ENCODE measurements at places on chromosomes 7 and 10.

DNA sequence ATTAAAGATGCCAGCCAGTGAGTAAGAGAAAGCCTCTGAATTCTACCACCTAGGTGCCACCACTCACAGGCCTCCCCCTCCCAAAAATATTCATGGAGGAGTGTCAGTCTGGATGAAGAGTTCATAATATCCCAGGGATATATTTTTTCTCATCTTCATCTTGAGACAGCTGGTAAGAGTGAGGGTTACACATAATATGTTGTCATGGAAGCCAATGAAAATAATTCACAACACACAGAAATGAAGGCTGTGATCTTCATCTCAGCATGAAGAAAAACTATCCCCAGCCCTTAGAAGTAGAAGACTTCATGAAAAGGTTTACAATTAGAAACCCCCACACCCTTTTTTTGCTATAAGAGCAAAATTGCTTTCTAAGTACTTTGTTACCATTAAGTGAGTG is 175.6 kb downstream of the DNAH11 start:
- no peak for DNase-seq

DNA sequence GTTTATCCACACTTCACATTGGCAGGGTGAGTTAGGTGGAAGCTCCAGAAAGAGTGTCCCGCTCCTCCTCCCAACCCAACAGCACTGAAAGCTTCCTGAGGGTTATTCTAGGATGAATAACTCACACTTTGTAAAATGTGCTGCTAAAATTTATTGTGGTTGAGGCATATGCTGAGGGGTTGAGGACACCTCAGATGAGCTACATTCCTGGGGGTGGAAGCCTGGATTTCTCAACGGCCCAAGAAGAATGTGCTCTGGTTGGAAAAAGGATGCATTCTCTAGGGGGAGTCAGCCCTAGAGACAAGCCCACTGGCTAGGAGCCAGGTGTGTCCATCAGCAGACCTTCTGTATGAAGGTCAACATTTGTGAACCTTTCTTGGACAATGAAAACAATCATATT is 91.5 kb upstream of the PDE1C start:
- DNase-seq = no peak

DNA sequence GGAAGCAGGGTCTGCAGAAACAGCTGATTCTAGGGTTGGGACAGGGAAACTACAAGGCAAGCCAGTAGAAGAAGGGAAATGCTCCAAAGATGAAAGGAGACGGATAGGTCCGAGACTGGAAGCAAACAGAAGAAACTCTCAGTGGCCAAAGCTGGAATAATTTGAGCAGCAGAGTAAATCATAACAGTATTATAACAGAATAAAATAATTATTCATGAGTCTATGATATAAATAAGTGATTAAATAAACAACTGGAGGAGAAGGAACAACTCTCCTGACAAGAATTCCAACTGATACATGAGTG is 27.6 kb downstream of the EZH2 start:
- DNase-seq = no peak

DNA sequence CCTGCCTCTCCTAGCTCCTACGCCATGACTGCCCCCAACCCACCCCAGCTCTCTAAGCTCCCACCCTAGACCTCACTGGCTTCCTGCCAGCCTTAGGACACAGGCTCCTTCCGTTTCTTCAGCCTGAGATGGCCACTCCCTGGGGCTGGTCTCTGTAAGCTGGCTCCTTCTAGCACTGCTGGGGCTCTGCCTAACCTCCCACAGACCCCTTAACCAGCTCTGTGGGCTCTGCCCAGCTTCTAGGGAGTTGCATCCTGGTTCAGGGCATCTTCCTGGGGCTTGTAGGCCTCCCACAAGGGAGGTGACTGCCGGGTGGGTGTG is 478.6 kb upstream of the KLF6 start:
- DNase-seq = no peak

DNA sequence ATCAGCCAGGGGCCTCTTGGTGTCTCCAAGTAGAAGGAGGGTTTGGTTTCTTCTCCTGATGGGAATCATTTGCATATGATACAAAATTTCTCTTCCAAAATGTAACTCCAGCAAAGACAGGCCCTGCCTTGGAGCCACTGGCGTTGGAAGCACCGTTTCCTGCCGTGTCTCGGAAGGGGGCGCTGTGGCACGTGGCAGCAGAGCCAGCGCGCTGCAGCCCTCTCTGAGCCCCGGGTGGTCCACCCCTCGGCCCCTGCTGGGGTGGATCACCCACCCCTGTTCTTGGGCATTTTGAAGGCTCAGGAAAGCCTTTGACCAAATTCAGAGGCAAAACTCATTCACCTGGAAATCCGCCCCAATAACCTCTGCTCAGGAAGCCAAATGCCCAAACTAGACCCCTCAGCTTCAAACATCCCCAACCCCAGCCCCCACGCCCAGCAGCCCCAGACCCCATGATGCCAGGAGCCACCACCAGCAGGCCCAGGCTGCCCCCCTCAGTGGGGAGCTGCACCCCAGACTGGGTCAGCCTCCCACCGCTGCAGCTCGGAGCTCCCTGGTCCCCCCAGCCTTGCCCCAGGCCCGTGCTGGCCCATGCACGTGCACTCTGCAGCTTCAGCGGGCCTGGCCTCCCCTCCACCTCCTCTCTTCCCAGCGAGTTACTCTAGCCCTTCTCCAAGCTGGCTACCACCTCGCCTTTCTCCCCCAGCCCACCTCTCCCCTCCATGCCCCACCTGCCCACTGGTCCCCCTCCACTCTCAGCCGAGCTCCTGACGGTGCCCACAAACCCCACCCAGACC is 29.5 kb upstream of the ELFN1 start:
- no peak for DNase-seq

DNA sequence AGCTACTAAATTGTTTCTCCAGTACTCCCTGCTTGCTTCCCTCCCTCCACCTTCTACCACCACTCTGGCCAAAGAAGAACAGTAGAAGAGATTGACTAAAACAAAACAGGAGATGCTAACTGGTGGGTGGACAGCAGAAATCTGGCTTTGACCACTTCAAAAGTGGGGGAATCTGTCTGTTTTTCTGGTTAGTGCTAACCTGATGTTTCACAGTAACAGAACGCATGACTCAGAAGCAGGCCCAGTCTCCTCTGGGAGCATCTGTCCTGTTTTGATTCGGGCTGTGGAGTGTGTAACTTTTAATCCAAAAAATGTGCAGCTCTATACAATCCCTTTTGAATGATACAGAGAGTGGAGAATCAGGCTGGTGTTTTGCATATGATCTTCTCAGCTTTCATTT is 32.7 kb upstream of the ZNF438 start:
- no peak for DNase-seq

DNA sequence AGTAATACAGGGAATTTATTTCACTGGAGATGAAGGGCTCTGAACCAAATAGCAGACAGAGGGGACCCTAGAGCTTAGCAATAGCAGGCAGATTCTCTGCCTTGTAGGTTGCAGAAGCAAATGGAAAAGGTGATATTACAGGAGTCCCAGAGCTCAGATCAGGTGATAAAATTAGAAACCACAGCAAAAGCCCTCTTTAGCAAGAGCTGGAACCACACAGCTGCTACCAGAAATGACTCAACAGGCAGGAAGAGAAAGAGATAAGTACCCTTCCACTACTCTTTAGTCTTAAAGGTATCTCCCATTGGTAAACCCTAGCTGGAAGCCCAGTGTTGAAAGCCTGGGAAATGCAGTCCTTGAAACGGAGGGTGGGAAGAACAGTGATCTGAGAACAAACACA is 535.6 kb upstream of the GHITM start:
- no peak for DNase-seq

- DNase-seq = no peak
Observed at GRCh38 chr7:1857487-1858421, 187.7 kb downstream of the ELFN1 start.

GRCh38 chr10:43801626-43802025 is 152.9 kb upstream of the ZNF32 start:
- DNase-seq = no peak

DNA sequence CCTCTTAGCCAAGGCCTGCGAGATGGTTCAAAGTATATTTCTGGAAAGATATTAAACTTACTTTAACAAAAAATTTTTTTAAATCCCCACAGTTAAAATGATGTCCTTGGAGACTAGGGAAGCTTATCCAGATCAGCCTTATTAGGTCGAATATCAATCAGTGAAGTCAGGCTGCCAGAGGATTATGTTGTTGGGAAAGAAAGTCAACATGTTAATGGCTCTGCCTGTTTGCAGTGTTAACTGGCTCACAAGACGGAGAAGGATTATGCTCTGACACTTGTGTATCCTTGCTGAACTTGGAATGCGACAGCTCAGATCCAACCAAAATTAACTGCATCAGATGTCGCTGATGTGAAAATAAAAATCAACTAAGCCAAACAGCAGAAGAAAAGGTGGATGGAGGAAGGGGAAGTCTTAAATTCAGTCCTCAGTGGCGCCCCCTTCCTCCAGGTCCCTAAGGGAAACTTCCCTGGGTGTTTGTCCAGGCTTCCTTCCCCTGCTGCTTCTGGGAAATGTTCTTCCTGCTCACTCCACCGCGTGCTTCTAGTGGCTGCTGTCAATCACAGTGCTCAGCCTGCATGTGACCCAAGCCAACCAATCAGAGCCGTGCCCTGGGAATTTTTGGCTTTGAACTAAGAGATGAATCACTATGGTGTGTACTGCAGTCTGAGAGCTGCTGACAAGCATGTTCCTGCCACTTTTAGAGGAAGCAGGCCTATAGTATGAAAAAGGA is 690.4 kb upstream of the NRP1 start:
- no peak for DNase-seq

- no peak for DNase-seq
Observed at GRCh38 chr7:124667312-124668153, 98.1 kb downstream of the GPR37 start.

GRCh38 chr10:72692994-72693781 is 1.2 kb downstream of the MCU start:
- no peak for DNase-seq

DNA sequence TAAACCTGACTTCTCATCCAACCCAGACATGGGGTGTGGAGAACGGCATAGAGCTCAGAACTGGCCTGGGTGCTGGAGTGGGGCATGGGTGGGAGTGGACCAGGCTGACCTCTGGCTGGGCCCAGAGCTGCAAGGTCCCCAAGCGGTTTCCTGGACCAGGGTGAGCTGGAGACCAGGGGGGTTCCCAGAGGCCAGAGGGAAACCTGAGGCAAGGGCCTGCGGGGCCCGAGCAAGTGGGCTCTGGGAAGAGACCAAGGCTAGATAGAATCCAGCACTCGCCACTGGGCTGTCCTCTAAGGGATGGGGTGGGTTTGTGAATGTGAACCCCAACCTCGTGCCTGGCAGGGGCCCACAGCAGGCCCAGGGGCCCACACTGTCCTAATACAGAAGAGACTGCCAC is 39.4 kb upstream of the RET start:
- DNase-seq = no peak

DNA sequence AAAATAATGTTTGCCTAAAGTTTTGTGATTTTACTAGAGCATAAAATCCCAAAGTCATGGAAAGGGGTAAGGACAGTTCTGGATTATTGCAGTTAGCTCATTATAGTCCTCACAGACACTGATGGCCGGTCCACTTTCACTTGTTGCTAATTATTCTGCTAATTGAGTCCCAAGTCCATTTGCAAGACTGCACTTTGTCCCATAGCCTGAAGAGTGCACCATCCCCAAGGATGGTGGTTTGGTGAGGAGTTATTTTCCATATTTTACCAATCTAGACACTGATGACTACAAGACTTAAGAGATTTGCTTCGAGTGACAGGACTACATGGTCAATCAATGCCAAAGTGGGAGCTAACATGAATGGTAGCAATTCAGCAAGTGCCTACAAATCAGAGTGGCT is 181.8 kb upstream of the CACNA2D1 start:
- DNase-seq = no peak

GRCh38 chr10:99621454-99622251 is 1.4 kb upstream of the SLC25A28 start:
- no peak for DNase-seq

GRCh38 chr10:95741807-95742467 is 14.0 kb upstream of the ENTPD1 start:
- DNase-seq = no peak

DNA sequence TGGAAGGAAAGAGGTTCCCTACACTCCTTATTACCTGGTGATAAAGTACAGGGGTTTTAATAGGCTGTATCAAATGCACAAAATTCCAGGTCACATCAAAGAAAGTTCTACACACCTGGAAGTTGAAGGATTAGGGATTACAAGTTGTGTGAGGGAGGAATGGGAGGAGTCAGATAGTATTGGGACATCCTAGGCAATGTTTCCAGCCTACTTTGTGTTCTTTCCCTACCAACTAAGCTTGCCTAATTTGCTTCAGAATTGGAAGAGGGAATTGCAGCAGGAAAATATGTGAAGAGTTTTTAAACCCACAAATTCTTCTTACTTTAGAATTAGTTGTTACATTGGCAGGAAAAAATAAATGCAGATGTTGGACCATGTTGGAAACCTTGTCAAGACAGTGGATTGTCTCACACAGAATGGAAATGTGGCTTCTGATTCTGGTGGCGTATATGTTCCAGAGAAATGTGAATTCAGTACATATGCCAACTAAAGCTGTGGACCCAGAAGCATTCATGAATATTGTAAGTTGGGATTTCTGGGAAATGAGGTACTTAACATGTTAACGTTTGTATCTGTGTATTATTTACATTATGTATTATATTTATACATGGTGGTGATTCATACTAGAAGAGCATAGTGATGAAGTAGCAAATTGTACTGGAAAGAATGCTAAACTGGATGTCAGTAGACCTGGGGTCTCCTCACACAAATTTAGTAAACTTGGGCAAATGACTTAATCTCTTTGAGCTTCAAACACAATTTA is at the start of gene LIPM:
Gene LIPM (plus strand): TSS at position 208 of the 763 bp plus-strand sequence. CDS start 167 bp downstream, at position 375.
- no peak for DNase-seq

DNA sequence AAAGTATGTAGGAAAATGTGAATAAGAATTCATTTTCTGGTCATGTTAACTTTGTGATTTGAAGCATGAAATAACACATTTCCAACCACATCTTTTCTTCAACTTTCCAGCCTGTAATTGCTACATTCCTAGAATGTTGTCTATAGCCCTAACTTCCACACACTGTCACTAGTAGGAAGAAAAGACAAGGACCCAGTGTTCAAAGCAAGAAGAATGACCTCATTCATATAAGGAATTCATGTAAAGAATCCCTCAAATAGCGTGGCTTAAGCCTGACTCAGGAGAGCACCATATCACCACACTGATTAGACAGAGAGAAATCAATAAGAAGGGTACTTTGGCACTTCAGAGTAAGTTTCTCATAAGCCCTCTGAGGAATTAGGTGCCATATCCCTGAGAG is 318.7 kb upstream of the CHRM2 start:
- DNase-seq = no peak

DNA sequence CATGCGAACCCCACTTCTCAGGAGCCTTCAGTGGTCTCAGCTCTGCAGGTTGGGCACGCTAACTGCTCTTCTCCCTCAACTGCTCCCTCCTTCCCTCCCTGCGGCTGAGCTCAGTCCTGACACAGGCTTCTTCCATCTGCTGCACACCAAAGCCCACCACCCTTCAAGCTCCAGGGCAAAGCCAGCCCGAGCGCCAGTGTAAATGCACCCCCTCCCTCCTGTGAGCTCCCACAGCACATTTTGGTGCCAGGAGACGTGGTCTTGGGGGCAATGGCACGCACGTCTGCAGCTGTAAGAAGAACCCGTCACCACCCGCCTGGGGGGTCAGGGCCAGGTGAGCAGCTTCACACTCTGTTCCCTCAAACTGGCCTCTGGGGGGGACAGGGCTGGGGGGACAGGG is 15.9 kb downstream of the VIPR2 start:
- DNase-seq = no peak

- DNase-seq = no peak
Observed at GRCh38 chr10:54063514-54063913, 737.5 kb downstream of the PCDH15 start.
